Dorsolateral prefrontal cortex (tissue), 122 donors: ENCODE measurements at places on chromosomes 16 and 17. TPM values are rescaled to one million over a fixed set of nuclear protein-coding genes. Genes with fewer than 3 reads are reported as not detected.

The ADAMTS18 gene
- 0.18 TPM for total RNA-seq

DNA sequence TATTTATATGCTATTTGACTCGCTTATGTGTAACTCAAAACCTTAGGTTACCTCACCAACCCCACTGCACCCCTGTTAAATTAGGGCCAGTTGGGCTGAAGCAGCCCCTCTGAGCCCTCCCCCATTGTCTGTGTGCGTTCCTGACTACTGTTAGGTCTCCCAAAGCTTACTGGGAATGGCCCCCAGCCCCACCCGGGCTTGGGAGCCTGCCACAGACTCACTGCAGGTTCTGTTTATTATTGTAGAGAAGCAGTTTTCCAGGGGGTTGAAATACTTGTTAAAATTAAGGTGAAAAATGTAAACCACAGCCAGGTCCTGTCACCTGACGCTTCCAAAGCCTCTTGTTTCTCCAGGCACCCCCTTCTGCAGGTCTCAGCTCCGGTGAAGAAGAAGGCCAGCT lies 151.7 kb downstream of the FOXL1 start:
- DNase-seq, result no peak

DNA sequence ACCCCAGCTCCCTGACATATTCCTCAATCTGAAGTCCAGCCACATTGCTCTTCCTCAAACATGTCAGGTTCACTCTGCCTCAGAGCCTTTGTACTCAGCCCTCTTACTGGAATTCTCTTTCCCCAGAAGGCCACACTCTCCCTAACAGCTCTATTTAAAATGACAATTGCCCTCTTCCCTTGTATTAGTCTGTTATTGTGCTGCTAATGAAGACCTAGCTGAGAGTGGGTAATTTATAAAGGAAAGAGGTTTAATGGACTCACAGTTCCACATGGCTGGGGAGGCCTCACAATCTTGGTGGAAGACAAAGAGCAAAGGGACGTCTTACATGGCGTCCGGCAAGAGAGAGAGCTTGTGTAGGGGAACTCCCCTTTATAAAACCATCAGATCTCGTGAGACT lies 46.0 kb downstream of the HS3ST2 start:
- DNase-seq, result no peak

DNA sequence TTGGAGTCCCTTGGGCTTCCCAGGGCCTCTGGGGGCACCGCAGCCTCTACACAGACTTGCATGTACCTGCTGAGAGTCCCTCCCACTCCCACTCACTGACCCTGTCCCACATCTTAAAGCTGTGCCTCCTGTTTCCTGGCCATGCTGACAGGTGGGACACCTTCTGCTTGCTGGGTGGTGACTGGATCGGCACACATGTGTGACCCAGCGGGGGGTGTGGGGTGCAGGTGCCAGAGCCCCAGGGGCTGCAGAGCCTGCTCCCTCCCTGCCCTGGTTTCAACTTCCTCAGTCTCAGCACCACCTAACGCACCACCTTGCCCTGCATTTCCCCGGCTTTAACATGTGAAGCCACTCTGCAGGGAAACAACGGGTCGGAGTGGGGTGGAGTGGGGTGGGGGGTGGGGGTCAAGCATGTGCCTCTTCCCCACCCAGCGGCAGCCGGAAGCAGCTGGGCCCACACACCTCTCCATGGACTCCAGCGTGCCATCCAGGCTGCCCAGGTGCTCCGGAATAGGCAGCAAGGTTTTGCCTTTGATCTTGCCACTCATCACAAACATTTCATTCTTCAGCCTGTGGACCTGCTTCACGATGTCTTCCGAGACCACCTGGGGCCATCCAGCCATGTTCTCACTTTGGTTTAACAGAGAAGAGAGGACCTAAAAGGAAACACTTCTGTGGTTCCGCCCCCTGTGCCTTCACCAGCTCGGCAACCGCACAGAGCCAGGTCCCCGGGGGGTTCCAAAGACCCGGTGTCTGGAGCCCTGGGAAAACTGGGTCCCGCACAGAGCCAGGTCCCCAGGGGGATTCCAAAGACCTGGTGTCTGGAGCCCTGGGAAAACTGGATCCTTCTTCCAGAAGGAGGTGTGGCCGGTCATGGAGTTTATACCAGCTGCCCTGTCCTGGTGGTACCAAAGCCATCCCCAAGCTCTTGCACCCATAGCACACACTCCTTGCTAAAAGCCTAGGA lies 4.7 kb downstream of the DNAH17 start:
- DNase-seq, result no peak

- no peak for DNase-seq
Measured at GRCh38 chr17:4747847-4748246, 8.1 kb upstream of the CXCL16 start.

- DNase-seq, result no peak
Measured at GRCh38 chr17:79262624-79263023, 188.0 kb downstream of the ENGASE start.
